Activated T-helper 2 cell treated with anti-CD3 and anti-CD28 coated beads, Interferon-gamma antibody, Interleukin-2, Interleukin-4, amounts not matched to agents 10 μg/mL and 5 μg/mL and 100 μg/mL, durations not matched to agents 14 hours and 24 hours and 36 hours (primary cell): ENCODE measurements at places on chromosomes 16 and 17. TPM values are rescaled to one million over a fixed set of nuclear protein-coding genes. Genes with fewer than 3 reads are reported as not detected.

DNA sequence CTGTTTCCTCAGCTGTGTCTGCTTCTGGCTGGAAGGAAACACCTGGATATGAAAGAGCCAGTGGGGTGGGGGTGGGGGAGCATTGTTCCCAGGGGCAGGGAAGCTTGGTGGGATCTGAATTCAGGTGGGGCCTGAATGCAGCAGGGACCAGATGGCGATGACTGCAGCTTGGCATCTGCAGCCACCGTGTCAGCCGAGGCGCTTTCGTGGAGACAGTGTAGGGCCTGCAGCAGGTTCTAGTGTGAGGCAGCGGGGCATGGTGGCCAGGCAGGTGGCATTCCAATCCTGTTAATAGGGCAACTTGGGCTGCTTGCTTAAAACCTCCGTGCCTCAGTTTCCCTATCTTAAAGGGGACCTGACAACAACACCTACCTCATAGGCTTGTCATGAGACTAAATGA, 1.7 kb downstream of the PIK3R6 start:
- DNase-seq = no peak
- peaks cover 32% of the 10 kb centered on the region for H3K36me3 ChIP-seq

DNA sequence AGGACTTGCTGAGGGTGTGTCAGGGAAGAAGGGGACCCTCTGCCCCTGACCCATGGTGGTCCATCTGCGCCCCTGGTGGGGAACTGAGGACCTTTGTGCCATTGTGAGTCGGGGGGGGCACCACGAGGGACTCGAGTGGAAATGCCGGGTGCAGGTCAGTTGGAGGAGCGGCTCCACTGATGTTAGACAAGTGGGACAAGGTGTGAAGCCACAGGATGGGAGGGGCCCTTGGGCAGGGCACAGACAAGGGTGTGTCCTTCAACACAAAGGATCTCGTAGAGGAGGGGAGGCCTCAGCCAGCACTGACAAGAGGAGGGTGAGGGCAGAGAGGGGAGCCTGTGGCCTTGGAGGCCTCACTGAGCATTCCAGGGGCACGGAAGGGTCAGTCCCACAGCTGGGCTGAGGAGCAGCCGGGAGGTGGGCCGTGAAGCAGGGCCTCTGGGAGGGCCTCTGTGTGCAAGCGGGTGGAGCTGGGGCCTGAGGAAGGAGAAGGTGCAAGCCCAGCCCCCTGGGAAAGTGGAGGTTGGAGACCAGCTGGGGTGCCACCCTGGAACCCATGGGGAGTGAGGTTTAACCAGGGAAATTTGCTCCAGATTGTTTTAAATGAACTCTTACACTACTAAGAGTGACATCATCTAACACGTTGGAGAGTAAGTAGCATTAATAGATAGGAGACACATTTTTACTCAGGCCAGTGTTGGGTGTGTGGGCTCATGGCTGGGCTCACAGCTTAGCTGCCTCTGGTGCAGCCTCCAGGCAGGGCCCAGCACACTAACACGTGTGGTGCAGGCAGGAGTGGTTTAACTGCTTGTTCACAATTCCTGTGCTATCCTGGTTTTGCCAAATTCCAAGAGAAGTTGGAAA, 27.9 kb downstream of the NARF start:
- H3K27me3 ChIP-seq = no peaks in the 10 kb centered on the region
- no peak for DNase-seq
- peak overlapping the region; percentile 28 for H3K27ac ChIP-seq

CALB2 gene
- total RNA-seq = not detected in 2 replicates

- no peak overlapping the region for H3K27ac ChIP-seq
- no peak overlapping the region for H3K4me3 ChIP-seq
- no peaks in the 10 kb centered on the region for H3K4me1 ChIP-seq
- no peaks in the 10 kb centered on the region for H3K36me3 ChIP-seq
- no peak for DNase-seq
- H3K27me3 ChIP-seq = no peaks in the 10 kb centered on the region
These were observed 53.4 kb downstream of the ZNF18 start for GRCh38 chr17:11943759-11944347.

- peaks cover 6% of the 10 kb centered on the region for H3K4me1 ChIP-seq
- H3K4me3 ChIP-seq = no peak overlapping the region
- H3K27me3 ChIP-seq = peaks cover 8% of the 10 kb centered on the region
- no peaks in the 10 kb centered on the region for H3K36me3 ChIP-seq
- no peak overlapping the region for H3K27ac ChIP-seq
These were observed 72.2 kb upstream of the METTL9 start for GRCh38 chr16:21526923-21527807.

DNA sequence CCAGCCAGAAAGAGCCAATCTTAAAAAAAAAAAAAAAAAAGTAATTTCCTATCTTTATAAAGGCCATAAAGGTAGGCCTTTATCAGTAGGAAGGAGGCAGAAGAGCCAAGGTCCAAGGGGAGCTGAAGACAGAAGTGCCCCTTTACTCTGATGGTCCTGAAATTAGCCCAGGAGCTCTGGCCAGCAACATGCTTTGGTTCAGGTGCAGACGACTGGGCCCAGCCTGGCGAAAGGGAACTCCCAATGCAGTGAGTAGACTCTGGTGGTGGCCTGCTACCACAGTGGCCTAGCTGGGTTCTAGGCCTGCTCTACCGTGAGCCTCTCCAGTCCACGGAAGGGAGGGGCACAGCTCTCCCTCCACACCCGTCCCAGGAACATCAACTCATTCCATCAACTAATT, 23.1 kb upstream of the MEIOB start:
- H3K27me3 ChIP-seq = peaks cover 11% of the 10 kb centered on the region
- H3K36me3 ChIP-seq = no peaks in the 10 kb centered on the region
- DNase-seq = no peak

ZDHHC7 gene
- total RNA-seq = 29.1 and 30.0 TPM in 2 replicates

MAPT gene
- total RNA-seq = 1.1 and 1.3 TPM in 2 replicates

CIAPIN1 gene
- total RNA-seq = 66.8 and 73.1 TPM in 2 replicates

DNA sequence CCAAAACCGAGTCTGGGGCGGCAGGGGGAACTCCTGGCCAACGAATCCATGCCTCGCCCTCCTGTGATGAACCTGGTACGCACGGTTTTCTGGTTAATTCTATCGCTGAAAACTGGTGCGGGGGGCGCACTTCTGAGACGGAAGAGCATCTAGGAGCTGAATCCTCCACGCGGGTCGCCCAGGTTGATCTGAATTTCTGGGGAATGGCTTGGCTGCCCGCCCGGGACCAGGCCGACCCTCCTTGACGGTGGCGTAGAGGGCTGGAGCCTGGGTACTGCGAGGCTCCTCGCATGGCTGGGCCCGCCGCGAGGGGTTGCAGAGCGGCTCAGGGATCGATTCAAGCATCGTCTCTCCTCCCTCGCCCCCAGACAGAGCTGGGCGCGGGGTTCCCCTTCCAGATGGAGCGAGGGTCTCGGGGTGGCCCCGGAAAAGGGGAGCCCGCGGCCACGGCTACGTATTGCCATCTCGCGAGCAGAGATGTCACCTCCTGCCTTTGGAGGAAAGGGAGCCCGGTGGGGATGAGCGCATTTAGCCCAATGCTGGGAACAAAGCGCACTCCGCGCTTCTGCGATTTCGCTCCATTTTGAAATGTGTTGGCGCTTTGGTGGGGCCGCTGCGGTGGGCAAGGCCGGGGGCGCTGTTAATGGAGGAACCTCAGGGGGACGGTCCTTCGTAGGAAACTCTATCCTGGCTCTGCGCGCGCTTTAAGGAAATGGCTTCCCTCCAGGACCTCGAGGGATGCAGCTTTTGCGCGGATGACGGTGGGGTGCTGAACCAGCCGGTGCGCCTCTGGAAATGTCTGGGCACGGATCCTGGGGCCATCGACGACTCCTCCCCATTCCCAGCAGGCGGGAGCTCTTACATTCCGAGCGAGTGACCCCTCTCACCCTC, 2.7 kb downstream of the MAPT start:
- no peaks in the 10 kb centered on the region for H3K36me3 ChIP-seq
- H3K27ac ChIP-seq = no peak overlapping the region
- no peak for DNase-seq
- peaks cover 57% of the 10 kb centered on the region for H3K27me3 ChIP-seq
- H3K4me3 ChIP-seq = no peak overlapping the region

GRCh38 chr17:2050300-2051060, 4.4 kb upstream of the HIC1 start:
- H3K36me3 ChIP-seq = peaks cover 17% of the 10 kb centered on the region
- H3K4me3 ChIP-seq = no peak overlapping the region
- H3K4me1 ChIP-seq = peaks cover 29% of the 10 kb centered on the region
- peak; percentile 64 for DNase-seq
- H3K27me3 ChIP-seq = peaks cover 7% of the 10 kb centered on the region
